ENCODE measurements at places on chromosomes 7 and 10.

DNA sequence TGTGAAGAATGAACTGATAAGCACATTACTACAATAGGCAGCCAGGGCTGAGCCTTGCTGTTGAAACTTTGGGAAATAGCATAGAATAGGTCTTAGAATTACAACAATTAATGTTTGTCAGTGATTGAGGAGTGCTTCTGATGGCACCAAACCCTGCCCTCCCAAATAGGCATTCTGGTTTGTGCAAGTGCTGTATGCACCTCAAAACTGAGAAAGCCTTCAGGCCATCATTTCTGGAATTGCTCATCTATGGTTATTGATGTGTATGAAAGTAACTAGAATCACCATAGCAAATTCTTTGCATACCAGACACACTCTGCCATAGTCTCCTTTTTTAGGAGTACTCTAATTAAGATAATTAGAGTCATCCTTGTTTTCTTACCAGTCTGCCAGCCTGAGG, 585.0 kb upstream of the MBL2 start:
- DNase-seq, result no peak

DNA sequence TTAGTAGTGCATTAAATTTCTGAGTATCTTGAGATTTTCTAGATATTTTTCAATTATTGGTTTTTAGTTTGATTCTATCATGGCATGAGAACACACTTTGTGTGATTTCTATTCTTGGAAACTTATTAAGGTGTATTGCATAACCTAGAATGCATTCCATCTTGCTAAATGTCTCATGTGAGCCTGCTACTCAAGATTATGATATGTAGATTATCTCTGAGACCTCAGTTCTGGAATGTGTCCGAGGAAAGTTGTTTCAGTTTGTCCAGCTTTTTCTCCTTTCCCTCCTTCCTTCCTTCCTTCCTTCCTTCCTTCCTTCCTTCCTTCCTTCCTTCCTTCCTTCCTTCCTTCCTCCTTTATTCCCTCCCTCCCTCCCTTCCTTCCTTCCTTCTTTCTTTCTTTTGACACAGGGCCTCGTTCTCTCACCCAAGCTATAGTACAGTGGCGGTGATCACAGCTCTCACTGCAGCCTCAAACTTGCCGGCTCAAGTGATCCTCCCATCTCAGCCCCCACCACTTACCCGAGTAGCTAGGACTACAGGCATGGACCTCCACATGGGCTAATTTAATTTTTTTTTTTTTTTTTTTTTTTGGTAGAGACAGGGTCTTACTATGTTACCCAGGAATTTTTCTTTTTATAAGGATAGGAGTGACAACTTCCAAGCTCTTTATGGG, 7.6 kb downstream of the ITPRID1 start:
- no peak for DNase-seq

- no peak for DNase-seq
Observed at GRCh38 chr10:116211682-116212081, 61.3 kb downstream of the GFRA1 start.

DNA sequence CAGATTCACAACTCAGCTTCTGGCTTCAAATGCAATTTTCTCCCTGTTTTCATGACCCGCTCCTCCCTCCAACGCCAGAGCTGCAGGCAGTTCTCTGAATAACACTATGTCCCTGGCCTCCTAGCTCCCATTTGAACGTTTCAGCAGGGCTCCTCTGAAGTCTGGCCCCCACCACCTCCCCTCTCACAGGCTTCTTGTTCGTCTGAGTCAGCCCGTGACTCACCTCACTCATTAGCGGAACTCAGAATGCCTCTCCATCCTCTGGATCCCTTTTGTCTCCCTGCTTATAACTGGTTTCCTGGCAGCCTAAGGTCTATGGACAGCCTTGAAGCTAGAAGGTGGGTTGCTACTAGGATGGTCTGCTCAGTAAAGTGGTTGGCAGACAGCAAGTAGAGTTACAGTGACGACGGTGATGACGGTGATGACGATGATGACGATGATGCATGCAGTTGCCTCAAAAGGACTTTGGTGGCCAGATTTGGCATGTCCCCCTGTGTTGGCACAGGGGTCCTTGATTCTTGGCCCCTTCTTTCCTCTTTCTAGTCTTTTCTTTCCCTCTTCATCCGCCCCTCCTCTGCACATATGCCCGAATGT, 83.3 kb upstream of the MKLN1 start:
- no peak for DNase-seq

- DNase-seq, result no peak
Observed at GRCh38 chr10:17527514-17528146, 73.2 kb upstream of the ST8SIA6 start.

- peak; percentile 52 for DNase-seq
Observed at GRCh38 chr10:59709395-59710125, at the start of gene SLC16A9. Gene SLC16A9 (minus strand): TSS chr10:59709850. CDS start chr10:59684291, 25,559 bp downstream.

DNA sequence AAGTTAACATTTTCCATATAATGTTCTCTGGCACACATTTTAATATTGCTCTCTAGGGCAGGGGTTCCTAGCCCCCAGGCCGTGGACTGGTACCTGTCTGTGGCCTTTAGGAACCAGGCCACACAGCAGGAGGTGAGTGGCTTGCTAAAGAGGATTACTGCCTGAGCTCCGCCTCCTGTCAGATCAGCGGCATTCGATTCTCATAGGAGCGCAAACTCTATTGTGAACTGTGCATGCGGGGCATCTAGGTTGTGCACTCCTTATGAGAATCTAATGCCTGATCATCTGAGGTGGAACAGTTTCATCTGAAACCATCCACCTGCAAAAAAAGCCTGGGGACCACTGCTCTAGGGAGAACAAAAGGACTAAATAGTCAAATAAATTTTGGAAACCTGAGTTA, 65.7 kb downstream of the EXOC6 start:
- no peak for DNase-seq

DNA sequence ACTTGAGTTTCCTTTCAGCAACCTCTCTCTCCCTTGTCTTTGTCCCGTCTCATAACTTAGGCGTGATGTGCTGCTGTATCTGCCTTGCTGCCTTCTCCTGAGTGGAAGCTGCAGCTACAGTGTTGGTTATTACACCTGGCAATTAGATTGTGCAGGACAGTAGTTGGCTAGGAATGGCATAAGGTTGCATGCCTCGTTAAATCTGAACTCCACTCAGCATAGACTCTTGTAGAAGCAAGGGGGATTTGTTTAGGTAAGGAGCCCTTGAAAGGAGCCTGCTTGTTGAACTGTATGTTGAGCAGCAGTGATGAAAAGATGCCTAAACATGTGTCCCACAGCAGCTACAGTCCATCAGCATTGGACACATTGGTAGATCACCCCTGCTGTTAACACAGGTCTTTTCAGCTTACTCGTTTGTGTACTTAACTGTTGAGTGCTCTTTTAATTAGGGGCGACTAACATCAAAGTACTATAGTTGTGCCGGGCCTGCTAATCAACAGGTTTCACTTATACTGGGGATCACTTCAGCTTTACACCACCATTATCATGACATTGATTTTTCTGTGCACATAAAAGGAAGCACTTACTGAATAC, 225.0 kb downstream of the AUTS2 start:
- no peak for DNase-seq

- DNase-seq, result no peak
Observed at GRCh38 chr7:123190109-123190831, 9.5 kb downstream of the SLC13A1 start.

DNA sequence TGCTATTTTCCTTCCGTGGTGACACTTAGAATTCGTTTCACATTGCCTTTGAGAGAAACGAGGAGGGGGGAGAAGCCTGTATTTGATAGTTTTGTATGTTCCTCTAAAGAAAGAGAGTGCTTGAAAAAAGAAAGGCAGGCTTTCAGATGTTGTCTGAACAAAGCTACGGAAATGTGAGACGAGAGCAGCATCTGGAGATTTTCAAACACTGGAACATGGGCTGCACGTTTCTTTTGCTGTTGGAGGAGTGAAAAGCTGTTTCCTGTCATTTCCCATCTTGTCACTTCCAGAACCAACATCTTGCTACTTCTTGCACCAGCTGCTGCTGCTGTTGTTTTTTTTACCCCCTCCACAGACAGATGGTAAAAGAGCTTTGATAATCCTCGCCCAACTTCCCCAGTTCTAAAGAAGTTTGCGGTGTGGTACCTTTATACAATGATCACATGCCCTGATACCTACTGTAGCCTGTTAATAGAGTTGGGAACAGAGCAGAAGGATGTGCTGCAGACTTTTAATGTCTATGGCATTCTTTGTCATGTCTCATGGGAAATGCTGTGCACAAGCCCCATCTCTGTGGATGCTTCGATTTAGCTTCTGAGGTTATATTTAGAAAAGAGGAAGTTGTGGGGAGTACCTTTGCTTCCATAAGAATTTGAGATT, 408.1 kb downstream of the AUTS2 start:
- DNase-seq, result no peak

DNA sequence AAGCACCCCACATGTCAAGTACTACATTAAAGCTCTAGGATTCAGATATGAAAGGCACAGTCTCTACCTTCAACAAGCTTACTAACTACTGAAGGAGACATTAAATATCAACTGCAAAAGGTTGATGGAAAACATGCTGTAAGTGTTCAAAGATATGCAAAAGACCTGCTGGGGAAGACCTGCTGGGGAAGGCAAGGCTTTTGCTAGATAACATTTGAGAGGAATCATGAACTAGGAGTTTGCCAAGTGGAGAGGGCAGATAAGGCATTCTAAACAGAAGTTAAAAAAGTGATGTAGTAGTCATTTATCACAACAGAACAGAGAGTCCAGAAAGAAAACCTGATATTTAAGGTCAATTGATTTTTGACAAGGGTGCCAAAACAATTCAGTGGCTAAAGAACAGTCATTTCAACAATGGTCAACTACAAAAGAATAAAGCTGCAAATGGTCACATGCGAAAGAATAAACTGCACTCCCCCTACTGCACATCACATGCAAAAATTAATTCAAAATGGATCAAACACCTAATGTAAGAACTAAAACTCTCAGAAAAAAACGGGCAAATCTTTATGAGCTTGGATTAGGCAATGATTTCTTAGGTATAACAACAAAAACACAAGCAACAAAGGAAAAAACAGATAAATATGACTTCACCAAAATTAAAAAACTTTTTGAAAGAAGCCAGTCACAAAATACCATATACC, 23.0 kb upstream of the MSS51 start:
- DNase-seq, result no peak

DNA sequence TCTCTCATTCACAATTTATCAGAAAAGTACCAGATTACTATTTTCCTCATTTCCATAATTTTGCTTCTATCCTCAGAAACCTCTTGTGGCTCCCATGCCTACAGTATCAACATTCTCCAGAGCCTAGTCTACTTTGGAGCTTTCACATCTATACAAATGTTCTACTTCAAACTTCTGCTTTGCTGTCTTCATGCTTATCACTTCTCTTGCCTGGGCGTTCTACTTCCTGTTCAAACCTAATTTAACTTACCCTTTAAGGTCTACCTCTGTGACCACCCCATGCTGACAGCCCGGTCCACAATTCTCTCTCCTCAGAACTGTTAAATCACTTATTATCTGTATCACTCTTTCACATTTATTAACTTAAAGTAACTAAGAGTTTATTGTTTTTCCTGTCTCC, 6.1 kb upstream of the PTPN12 start:
- DNase-seq, result no peak

DNA sequence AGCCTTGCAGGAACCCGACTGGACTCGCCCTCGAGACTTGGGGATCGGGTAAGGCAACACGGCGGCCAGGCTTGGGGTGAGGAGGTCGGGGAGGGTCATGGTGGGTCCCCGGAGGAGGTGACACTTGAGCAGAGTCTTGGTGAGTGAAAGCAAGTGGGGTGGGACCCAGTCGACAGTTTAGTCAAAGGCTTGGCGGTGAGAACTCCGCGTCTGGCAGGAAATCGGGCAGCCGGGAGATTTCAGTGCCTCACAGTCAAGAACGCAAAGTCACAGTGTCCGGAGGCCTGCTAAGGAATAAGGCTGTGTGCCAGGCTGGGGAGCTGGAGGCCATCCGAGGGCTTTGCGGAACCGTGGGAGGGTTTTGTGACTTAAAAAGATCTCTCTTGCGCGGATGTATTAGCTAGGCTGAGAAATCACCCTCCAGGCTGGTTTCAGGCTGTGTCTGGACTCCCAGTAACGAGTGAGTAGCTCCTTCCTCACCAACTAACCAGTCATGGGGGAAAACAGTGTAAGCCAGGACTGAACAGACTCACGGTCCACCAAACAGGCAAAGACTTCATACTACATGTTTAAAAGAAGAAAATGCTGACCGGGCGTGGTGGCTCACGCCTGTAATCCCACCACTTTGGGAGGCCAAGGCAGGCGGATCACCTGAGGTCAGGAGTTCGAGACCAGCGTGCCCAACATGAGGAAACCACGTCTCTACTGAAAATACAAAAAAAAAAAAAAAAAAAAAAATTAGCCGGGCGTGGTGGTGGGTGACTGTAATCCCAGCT, 613 bp downstream of the AP5Z1 start:
- DNase-seq, result peak; percentile 53

DNA sequence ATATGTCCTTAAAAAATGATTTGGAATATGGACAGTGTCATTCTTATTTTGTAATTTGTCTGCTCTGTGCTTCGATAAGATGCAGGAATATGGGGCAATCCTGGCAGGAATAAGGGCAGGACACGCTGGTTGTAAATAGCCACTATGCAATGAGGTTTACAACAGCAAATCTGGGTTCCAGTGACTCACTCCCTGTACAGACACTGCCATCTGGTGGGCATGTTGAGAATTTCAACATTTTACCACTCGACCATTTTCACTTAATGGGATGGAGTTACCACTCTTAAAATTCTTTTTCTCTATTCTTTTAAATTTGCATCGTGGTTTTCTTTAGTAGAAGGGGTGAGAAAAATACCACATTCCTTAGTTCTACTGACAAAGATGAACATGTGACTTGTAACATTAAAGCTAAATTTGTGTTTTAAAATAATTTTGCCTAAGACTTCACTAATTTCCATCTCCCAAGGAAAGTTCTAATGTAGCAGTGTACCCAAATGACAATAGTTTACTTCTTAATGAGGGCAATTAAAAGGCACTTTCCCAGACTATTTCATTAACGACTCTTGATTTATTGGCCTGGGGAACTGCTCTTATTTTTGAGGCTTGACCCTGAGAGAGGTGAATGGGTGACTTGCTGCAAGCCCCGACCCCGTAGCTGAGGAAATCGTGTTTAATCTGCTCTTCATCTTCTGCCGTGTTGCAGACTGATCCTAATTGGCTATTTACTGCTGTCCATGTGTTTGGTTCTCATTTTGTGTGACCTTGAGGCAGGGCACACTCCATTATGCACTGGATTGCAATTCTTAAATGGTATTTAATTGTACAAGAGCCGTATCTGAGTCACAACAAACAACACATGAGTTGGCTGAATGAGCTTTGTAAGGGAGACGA, 173.6 kb upstream of the IMMP2L start:
- peak; percentile 22 for DNase-seq
